HT1080 (cell line): ENCODE measurements at places on chromosomes 4 and X. TPM values are rescaled to one million over a fixed set of nuclear protein-coding genes. Genes with fewer than 3 reads are reported as not detected.

SH3BP2 gene
- 25.3 and 35.1 TPM in 2 replicates for total RNA-seq

IL2 gene
- total RNA-seq = not detected in 2 replicates

LAMTOR3 gene
- total RNA-seq = 38.5 and 40.7 TPM in 2 replicates

HPGDS gene
- total RNA-seq = not detected in 2 replicates

SMPX gene
- total RNA-seq = not detected in 2 replicates

SLC9B2 gene
- 17.9 and 26.8 TPM in 2 replicates for total RNA-seq

CLTRN gene
- total RNA-seq = not detected in 2 replicates

PPP2R2C gene
- 23.5 and 31.7 TPM in 2 replicates for total RNA-seq

TTC29 gene
- 0.29 TPM in 1 of 2 replicates, not detected in the other for total RNA-seq

PPAT gene
- 39.7 and 41.7 TPM in 2 replicates for total RNA-seq

DNA sequence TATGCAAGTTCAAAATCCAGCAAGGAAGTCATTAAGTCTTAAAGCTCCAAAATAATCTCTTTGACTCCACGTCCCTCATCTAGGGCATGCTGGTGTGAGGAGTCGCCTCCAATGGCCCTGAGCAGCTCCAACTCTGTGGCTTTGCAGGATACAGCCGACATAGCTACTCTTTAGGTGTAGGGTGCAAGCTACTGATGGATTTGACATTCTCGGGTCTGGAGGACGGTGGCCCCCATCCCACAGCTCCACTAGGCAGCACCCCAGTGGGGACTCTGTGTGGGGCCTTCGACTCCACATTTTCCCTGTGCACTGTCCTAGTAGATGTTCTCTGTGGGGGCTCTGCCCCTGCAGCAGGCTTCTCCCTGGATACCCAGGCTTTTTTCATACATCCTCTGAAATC, 333.2 kb upstream of the FGF13 start:
- DNase-seq = no peak

GRCh38 chr4:151314479-151314878, 10.9 kb downstream of the SH3D19 start:
- DNase-seq = no peak

- DNase-seq = peak; percentile 66
Observed at GRCh38 chrX:70439016-70439415, 5.6 kb upstream of the DLG3 start.

DNA sequence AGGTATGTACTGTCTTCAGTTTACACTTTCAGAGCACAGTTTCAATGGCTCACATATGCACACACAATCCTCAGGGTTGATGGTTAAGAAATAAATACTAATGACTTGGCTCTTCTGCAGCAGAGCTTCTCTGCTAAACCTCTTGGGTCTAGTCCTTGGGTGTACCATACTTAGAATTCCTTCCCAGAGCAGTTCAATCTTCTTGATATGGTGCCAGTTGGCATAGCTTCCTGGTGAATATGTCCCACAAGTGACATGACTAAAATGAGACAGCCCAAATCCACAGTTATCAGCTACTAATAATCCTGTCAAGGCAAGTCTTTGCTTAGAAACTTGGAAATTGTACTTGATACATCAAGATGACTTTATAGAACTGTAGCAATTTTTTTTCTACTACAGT, 654.4 kb downstream of the IQCM start:
- DNase-seq = peak; percentile 30

GRCh38 chrX:124530803-124531202, 184.4 kb downstream of the SH2D1A start:
- no peak for DNase-seq

- DNase-seq = peak; percentile 49
Observed at GRCh38 chrX:19791562-19791961, 95.8 kb downstream of the SH3KBP1 start.

GRCh38 chr4:153426207-153426885, 39.8 kb upstream of the TMEM131L start:
- no peak for DNase-seq

DNA sequence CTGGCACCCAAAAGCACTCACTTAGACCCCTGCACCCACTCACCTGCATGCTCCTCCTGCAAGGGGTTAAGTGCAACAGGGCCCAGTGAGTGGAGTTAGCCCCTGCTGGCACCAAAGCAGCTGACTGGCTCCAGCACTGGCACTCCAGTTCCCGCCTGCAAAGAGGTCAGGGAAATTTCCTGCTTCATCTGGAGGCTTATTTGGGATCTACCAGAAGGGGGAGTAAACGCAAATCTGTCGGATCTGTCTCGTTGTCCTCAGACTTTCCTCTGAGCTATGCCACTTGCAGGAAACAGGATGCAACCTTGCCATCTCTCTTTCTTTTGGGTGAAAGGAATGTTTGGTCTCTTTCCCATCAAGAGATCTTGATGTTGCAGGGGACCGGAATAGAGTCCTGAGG, 435.6 kb downstream of the PCDH10 start:
- no peak for DNase-seq

DNA sequence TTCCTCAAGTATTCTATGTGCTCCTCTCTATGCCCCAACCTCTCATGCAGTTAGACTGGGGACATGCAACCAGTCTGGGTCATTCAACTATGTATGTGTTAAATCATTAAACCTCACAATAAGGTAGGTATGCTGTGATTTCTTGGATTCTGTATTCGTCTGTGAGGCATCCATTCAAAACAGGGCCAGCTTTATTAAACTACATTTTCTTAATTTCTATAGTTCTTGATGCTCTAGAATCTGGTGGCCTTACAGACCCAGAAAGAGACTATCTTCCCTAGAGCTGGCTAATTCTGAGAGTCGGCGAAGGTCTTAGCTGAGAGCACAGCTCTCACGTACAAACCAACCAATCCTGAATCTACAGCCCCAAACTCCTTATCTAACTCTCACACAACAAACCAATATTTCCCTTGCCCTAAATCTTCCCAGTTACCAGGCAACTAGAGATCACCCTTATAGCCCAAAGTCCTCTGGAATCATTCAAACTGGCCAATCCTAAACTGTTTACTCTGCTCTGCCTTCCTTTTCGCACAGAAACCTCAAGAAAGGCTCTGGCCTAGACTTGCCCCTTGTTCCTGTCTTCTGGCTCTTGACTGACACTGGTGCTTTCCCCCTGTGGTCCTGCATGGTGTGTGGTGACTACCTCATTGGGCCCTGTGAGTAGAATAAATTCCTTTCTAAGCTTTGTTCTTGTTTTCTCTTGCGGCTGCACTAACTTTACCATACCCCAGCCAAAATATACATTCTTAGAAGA, 203.5 kb upstream of the TET2 start:
- DNase-seq = no peak
